Hypothalamus (tissue), 51 donors: ENCODE measurements at places on chromosomes 1 and 21.

GRCh38 chr1:212952641-212952976 is 2.3 kb downstream of the VASH2 start:
- no peak for DNase-seq

- peak; percentile 39 for DNase-seq
These were observed 20.9 kb downstream of the PHGDH start for GRCh38 chr1:119732465-119733168.

GRCh38 chr21:42302076-42302650 is 13.0 kb downstream of the TFF3 start:
- DNase-seq, result no peak

DNA sequence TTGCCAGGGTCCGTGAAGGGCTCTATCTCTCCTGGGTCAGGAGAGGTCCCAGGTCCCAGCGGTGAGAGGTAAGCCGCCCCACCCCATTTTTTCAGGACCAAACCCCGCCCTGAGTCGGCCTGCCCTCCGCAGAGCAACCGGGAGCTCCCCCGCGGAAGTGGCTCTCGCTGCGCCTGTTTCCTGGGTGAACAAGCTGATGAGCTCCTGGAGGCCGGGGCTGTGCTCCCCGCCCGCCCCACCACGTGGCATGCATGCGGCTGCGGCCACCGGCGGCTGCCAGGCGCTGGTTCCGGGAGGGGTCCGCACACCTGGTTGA is 32.0 kb downstream of the ZBTB17 start:
- no peak for DNase-seq

DNA sequence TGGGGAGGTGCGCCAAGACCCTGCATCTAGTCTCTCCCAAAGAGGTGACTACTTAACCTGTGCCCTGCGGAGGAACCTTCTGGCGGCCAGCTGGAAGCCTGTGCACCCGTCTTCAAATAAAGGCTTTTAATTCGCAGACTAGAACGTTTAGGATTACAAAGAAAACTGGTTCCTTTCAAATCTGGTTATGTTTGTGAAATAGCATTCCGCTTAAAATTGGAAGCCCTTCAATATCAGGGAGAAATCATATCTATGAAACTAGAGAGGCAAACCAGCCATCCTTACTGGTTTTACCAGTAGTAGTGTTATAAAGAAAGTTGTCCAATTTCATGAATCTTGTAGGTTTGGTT is 250.8 kb downstream of the FAM72C start:
- DNase-seq, result no peak

- DNase-seq, result no peak
These were observed 30.6 kb upstream of the KCNE2 start for GRCh38 chr21:34333121-34333739.

GRCh38 chr1:106278716-106279115 is 777.8 kb upstream of the PRMT6 start:
- DNase-seq, result no peak

- DNase-seq, result no peak
These were observed 178.7 kb downstream of the MRPL39 start for GRCh38 chr21:25428537-25428936.

- DNase-seq, result no peak
These were observed 10.7 kb upstream of the SLC2A5 start for GRCh38 chr1:9079988-9080704.

GRCh38 chr1:88973520-88974137 is 18.8 kb downstream of the KYAT3 start:
- no peak for DNase-seq

GRCh38 chr21:22536509-22536908 is 1538.3 kb downstream of the NCAM2 start:
- DNase-seq, result no peak

- no peak for DNase-seq
These were observed 58.5 kb downstream of the LPAR3 start for GRCh38 chr1:84834419-84835064.

DNA sequence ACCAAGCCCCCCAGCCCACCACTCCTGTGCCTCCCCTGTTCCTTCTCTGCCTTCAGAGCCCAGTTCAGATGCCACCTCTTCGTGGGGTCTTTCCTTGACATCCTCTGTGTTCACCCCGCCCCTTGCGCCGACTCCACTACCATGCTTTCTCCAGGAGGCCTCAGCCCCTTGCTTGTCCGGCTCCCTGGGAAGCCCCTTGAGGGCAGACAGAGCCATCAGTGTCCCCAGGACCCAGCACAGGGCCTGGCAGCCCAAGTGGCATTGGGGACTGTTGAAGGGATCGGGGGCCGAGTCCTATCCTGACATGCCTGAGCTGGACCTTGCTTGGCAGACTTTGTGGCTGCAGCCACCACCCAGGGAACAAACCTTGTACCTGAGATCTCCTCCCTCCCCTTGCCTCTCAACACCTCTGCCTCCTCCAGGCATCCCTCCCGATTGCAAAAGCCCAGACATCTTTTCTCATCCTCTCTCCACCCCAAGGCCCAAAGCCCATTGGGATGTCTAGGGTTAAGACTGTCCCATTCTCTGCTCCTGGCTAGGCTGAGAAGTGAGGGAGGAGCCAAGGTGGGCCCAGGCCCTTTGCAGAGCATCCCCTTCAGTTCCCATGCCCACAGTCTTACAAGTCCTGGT is 3.4 kb downstream of the CLDN19 start:
- no peak for DNase-seq

- DNase-seq, result no peak
These were observed 2.0 kb upstream of the NID1 start for GRCh38 chr1:236066828-236067386.

DNA sequence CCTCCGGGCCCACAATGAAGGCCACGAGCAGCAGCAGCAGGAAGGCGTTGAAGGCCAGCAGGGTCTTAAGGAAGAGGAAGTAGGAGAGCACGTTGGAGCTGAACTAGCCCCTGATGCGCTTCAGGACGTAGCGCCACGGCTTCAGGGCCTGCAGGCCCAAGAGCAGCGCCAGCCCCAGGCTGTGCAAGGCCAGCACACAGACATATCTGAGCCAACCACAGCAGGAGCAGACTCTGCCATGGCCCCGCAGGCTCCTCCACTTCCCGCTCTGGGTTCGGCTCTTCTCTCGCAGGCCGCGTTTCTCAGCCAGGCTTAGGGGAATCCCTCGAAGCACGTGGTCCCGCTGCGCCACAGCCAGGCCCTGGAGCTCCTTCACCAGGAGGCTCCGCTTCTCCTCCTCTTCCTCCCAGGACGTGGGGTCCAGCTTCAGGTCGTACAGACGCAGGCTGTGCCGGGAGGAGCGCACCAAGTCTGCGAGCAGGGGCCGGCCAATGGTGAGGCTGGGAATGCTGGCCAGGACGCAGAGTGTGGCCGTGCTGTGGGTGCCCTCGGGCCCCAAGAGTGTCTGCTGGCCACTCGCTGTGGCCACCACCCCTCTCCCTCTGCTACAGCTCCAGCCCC is 41.7 kb downstream of the ZNF691 start:
- no peak for DNase-seq

GRCh38 chr1:228853637-228854036 is 118.4 kb downstream of the RHOU start:
- no peak for DNase-seq

DNA sequence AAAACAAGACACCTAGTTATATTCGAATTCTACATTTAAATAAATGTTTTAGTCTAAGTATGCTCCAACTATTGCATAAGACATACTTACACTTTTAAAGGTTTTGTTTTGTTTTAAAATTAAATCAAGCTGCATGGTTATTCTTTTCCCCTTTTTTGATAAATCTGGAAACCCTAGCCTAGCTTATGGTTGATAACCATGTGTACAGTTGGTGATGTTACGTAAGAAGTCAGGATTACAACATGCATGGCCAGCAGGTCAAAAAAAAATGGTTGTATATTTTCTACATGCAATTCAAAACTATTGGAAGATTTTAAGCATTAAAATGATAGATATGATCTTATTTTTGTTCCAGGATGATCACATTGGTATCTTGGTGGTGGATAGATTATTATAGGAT is 1600.6 kb downstream of the PLA2G4A start:
- no peak for DNase-seq

DNA sequence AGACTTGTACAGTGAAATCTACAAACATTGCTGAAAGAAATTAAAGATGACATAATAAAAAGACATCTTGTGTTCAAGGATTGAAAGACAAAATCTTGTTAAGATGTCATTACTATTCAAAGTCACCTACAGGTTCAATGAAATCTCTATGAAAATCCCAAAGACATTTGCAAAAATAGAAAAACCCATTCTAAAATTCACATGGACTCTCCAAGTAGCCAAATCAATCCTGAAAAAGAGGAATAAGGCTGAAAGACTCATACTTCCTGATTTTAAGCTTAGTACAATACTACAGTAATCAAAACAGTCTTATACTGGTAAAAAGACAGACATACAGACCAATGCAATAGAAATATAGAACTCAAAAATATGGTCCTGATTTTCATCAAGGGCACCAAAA is 78.6 kb downstream of the PCSK9 start:
- DNase-seq, result no peak
